ENCODE measurements at places on chromosomes 3 and 15.

GRCh38 chr3:172449466-172450149, 1.4 kb upstream of the GHSR start:
- no peak for DNase-seq

- DNase-seq = no peak
These were observed 27.4 kb downstream of the TARS3 start for GRCh38 chr15:101696829-101697228.

- DNase-seq = no peak
These were observed 438.8 kb downstream of the FOXP1 start for GRCh38 chr3:71144525-71145253.

- DNase-seq = no peak
These were observed 95.5 kb downstream of the EOMES start for GRCh38 chr3:27626596-27627118.

- no peak for DNase-seq
These were observed 92.3 kb downstream of the ATP10A start for GRCh38 chr15:25770618-25771337.

DNA sequence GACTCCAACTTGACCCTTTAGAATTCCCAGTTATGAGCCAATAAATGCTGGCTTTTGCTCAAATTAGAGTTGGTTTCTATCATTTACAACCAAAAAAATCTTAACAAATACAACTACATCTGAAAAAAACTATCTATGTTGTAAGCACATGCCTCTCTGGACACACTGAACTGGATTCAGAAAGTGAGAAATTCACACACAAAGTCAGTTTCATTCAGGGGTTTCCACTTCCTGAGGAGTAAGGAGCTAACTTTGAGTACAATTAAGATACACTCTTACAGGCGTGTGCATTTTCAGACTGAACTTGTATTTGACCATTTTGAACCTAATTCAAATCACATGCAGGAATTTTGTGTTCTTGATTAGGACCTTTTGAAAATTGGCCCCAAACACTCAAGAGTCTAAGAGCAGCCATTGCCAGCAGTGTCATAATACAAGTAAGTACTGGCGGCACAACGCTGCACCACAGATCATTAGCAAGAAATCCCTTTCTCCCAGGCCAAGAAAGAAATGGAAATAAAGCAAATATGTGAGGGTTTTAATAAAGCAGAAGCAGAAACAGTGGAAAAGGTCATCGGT, 31.2 kb downstream of the LINS1 start:
- DNase-seq = no peak

- no peak for DNase-seq
These were observed 516.1 kb downstream of the MECOM start for GRCh38 chr3:169147238-169148008.

DNA sequence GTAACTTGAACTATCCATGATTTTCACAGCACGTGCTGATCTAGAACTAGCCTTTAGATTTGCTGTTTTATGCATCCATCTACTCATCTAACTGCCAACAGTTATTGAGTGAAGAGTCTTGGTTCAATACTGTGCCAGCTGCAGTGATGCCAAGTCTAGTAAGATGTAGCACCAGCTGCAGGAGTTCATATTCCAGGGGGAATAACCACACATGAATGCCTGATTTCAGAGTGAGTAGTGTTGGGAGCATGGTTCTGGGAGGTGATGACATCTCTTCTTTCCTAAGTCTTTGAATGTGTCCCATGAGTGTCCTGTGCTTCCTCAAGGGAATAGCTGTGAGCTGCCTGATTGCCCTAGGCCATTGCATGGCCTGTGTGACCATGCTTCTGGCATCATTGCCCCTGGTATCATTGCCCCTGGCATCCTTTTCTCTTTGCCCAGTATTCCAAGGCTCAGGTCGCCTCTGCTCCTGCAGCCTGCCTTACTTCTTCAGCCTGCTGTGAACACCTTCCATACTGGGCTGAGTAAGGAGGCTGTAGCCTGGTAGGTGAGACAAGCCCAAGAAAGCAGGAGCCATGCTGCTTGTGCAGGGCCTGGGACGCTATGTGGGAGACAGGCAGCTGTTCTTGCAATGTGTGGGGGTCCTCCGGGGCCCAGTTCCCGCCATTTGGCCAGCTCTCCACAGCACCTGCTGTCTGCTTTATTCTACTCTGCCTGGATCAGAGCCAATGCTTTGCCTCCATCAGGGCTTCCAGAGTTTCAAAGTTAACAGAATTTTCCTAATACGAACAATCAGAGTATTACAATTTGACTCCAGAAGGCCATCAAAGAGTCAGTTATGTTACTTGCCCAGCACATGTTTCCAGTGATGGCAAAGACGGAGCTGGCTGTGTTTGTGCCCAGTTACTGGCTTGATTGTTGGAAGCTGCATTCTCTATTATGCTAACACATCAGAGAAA, 73.2 kb downstream of the CLSTN2 start:
- no peak for DNase-seq

DNA sequence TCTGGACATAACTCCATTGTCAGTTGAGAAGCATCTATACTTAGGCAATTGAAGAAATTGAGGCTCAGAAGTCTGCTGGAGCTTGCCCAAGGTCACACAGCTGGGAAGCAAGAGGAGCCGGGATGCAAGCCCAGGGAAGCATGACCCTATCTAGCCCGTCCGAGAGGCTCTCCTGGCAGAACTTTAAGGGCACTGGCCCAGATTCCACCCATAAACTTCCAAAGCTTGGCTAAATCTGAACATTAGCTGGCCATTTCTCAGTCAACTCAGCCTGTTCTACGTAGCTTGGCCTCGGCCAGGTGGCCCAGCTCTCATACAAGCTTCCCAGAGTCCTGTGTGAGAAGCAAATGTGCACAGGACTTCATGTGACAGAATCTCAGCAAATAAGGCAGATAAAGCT, 75.8 kb downstream of the LRIG1 start:
- DNase-seq = no peak

DNA sequence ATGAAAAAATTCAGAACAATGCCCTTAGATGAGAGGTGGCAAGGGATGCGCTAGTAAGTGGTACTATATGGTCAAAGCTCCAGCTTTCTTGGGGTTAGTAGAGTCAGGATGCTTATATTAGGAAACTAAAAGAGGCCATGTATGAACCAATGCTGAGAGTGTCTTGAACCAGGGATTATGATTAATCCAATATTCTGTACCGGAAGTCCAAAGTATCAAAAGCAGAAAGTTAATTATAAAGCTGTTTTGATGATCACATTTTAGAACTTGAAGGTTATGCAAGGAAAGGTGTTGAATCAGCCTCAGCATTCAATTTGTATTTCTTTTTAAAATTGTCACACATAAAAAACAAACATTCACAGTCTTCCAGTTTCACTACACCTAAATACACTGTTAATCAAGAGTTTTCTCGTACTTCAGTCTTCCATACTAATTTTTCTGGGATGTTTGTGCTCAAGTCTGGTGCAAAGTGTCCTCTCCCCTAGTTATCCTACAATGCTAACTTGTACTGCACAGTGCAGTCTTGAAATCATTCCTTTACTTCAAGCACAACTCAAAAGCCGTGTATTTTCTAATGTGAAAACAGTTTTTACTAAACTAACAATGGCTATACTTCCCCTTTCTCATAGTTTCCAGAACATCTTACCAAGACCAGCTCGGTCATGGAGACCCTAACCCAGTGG, 10.7 kb upstream of the FAH start:
- no peak for DNase-seq

DNA sequence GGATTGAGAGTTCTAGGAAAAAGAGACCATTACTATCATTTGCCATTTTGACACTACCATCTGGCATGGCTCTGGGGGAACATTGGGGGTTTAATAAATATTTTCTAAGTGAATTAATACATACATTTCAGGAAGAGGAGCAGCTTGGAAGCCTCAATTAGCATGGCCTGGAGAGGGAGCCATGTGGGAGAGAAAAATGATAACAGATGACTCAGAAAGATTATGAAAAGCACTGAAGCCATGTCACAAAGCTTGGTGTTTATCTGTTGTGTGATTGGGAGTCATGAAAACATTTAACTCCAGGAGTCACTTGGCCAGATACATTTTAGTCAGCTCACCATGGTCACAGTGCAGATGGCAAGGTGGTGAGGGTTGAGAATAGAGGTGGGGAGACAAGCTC, 121.0 kb downstream of the SSR3 start:
- no peak for DNase-seq

Measured in stimulated activated CD8-positive, alpha-beta memory T cell treated with anti-CD3 and anti-CD28 coated beads, Interleukin-4, amount 100 ng/mL, for 4 hours (primary cell).